ENCODE measurements at places on chromosomes 7 and 10. TPM values are rescaled to one million over a fixed set of nuclear protein-coding genes. Genes with fewer than 3 reads are reported as not detected.

Gene PAPSS2
- total RNA-seq: 4.7 TPM

Gene ZNF273
- total RNA-seq: 9.6 TPM

Gene CRYGN
- not detected for total RNA-seq

Gene ATG9B
- 9.4 TPM for total RNA-seq

Gene FGL2
- total RNA-seq: not detected

Gene SRI
- total RNA-seq: 179 TPM

Gene CASP2
- 59.2 TPM for total RNA-seq

Gene GRID1
- 8.0 TPM for total RNA-seq

Gene BUB3
- total RNA-seq: 81.1 TPM

Gene R3HCC1L
- total RNA-seq: 13.6 TPM

Gene ENKUR
- not detected for total RNA-seq

Gene ADCY1
- total RNA-seq: 51.9 TPM

Gene COBL
- 3.3 TPM for total RNA-seq

Gene MALRD1
- total RNA-seq: 0.27 TPM

Gene C10orf67
- total RNA-seq: not detected

Gene SRRM3
- 154 TPM for total RNA-seq

Gene CAMK2B
- 55.1 TPM for total RNA-seq

All from glutamatergic neuron (in vitro differentiated cells).